ENCODE measurements at places on chromosomes 3 and 15.

DNA sequence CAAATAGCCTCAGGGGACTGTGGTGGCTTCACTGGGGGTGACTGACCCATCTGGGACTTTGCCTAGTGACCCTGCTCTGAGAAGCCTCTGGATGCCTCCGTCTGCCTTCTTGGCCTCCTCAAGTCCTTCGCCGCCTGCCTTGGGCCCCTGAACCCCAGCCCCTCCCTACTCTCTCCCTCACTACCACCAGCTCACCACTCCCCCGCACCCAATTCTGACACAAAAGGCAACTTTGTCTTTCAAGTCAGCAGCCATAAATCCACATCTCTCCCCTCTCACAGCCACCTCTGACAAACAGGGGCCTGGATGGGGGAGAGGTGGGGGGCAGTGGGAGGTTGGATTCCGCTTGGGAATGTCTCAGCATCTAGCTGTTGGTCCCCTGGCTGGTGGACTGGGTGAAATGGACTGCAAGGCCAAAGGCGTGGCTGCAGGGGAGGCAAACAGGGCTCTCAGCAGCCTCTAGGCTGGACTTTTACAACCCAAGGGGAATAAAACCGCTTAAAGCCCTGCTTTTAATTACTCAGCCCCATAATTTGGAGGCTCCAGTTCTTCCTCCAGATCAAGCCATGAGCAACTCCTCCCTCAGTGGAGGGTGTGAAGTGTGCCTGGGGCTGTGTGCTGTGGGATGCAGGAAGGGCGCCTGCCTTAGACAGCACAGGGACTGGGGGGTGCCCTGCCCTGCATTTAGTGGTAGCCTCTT, 33.4 kb downstream of the IGDCC3 start:
- DNase-seq = no peak

GRCh38 chr3:56980798-56981390, 79.6 kb upstream of the SPATA12 start:
- DNase-seq = no peak

GRCh38 chr3:123291404-123291803, 89.7 kb downstream of the SEC22A start:
- no peak for DNase-seq

DNA sequence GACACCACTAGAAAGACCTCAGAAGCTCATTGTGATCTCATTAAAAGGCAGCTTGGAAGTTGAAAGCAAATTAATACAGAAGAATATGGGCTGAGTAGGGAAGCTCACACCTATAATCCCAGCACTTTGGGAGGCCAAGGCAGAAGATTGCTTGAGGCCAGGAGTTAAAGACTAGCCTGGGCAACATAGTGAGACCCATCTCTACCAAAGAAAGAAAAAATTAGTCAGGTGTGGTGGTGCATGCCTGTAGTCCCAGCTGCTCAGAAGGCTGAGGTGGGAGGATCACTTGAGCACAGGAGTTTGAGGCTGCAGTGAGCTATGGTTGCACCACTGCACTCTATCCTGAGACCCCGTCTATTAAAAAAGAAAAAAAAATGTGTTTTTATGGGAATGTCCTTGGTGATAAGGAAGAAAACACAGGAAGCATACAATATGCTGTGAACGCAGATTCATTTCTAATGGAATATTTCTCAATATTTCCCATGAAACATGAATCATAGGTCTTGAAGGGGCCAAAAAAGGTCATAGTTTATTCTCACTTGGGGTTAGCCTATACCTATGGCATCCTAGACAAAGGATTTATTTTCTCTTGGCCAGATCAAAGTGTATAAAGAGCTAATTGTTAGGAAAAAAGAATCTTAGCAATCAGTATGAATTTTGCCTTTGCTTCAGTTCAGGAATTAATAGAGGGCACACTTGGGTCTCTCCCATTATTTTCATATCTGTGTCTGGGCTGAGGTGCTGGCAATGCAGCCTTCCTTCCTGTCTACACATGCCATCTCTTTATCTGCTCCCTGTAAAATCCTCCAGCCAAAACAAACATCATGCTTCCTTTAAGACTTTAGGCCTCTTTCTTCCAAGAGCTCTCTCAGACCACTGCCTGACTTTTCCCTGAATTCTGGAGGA, 98.2 kb downstream of the FNDC3B start:
- DNase-seq = no peak

- DNase-seq = no peak
These were observed 8.0 kb downstream of the USP8 start for GRCh38 chr15:50432230-50432629.

- DNase-seq = no peak
These were observed 3.4 kb upstream of the TRIM71 start for GRCh38 chr3:32814361-32814760.

DNA sequence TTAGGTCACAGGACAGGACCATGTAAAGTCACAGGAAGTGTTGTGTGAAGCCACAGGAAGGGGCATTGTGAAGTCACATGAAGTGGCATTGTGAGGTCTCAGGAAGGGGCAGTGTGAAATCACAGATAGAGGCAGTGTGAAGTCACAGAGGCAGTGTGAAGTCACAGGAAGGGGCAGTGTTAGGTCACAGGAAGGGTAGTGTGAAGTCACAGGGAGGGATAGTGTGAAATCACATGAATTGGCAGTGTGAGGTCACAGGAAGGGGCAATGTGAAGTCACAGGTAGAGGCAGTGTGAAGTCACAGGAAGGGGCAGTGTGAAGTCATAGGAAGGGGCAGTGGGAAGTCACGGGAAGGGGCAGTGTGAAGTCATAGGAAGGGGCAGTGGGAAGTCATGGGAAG, 37.9 kb downstream of the GASK1A start:
- no peak for DNase-seq

DNA sequence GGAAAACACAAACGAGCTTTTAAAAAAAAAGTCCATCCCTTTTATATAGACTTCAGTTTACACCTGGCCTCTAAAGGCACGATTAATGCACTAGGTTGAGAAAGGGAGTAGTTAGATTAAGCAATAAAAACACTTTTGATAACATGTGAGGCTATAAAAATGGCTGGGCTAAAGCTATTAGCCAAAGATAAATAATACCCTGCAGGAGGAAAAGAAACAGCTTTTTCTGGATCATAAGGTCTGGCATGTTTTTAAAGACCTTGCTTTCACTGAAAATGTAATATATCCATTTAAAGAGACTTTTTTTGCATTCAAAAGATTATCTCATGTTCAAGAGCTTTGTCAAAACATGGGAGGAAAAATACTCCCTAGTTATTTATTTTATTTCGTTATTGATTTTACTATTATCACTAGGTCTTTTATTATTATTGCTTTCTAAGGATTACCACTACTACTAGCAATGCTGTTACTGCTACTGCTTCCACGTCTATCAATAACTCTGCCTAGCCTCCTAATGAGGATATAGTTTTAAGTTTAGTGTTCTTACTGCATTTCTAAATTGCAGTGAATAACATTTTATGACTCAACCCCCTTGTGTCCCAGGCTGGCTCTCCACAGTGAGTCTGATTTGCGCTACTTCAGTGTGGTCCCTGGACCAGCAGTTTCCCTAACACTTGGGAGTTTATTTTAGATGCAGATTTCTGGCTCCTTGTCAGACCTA, 93.4 kb downstream of the THRB start:
- no peak for DNase-seq

DNA sequence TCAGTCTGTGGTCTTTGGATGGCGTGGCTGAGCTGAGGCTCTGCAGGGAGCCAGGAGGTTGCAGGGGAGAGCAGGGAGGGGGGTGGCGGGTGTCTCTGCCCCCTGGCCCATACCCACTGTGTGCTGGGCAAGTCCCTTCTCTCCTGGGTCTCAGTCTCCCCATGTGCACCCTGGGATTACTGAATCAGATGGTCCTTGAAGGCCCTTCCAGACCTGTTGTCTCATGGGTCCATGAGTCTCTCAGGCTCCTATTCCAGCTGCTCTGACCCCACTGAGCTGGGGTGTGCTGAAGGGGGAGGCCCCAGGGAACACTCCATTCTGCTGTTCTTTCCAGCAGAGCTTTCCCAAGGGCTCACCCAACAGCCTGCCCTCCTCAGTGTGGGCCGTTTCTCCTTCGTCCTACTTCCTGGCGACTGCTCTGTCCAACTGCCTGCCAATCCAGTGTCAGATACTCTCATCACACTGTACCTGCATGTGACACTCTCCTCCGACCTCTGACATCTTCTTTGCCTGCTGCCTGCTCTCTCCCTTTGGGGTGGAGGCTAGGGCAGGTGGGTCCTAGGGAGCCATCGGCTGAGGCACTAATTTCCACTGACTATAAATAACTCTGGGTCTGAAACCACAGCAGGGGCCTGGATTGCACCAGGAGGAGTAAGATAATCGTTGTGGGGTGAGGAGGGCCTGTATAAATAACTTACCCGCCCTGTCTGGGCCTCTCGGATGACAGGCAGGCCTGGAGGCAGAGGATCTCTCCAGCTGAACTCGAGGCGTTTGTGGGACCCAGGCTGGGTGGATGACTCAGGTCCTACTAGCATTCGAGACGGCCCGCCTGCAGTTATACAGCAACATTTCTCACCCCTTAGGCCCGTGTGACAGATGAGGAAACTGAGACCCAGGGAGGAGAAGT, 67.1 kb downstream of the ATP2B2 start:
- DNase-seq = no peak

- no peak for DNase-seq
These were observed 250.5 kb downstream of the UACA start for GRCh38 chr15:70512772-70513362.

GRCh38 chr3:160883373-160883772, 127.3 kb downstream of the PPM1L start:
- DNase-seq = no peak

DNA sequence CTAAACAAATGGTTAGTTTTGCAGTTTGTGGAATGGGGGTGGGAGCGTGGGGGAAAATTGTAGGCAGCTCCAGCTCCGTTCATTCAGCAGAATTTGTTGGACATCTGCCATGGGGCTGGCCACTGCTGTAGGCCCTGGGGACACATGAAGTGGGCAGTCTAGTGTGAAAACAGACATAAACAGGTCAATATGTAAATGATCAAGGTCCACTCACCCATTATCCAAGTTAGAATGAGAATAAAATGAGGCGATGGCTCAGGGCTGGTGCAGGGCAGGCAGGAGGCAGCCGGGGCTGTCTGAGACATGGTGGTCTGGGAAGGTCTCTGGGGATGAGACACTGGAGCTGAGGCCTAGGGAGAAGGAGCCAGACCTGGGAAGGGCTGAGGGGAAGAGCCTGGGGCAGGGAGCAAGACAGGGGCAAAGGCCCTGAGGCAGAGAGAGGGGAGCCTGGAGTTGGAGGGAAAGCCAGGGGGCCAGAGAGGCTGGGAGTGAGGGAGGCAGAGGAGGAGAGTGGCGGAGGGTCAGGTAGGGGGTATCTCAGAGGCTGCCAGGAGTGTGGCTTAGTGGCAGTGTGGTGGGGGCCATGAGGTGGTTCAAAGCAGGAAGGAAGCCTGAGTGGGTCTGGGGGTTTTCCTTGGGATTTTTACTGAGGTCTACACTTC, 6.2 kb upstream of the SLC6A6 start:
- no peak for DNase-seq

- no peak for DNase-seq
These were observed 38.3 kb upstream of the ARHGEF3 start for GRCh38 chr3:56839784-56840715.

Data from NCI-H345 (cell line).